ENCODE measurements at places on chromosomes 1 and 21.
A peak's percentile ranks its signal among the peaks of the same experiment; 100 is the strongest.

GRCh38 chr21:41681348-41681801 lies 85.5 kb downstream of the RIPK4 start:
- DNase-seq, result no peak

- DNase-seq, result no peak
These were observed 29.9 kb upstream of the RCAN3 start for GRCh38 chr1:24472527-24473251.

DNA sequence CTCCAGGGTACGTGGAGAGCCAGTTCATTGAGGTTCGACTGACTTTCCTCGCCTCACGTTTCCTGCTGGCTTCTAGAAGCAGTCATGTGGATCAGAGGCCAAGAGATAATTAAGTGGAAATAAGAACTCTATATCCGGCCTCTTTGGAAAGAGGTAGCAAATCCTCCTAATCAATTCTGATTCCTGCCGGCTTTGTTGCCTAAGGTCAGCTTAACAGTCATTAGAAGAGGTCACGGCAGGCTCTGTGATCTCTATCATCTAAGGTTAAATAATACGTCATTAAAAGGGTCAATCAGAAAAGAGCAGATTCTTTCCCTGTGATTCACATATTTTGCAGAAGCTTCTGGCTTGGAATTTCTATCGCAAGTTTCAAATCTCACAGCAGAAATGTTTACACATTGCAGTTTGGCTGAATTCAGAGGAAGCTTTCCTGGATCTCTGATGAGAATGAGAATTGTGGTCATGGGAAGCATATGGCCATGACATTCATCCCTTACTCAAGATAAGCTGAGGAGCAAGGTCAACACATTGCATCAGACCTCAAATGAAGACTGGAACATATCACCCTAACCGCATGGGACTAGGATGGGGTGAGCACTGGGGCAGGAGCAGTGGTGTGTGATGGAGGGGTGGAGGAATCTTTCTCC lies 189.4 kb downstream of the PBX1 start:
- DNase-seq, result no peak

GRCh38 chr1:223258751-223259198 lies 105.2 kb downstream of the SUSD4 start:
- DNase-seq, result no peak

GRCh38 chr1:29050166-29050565 lies 73.5 kb downstream of the TMEM200B start:
- DNase-seq, result no peak

DNA sequence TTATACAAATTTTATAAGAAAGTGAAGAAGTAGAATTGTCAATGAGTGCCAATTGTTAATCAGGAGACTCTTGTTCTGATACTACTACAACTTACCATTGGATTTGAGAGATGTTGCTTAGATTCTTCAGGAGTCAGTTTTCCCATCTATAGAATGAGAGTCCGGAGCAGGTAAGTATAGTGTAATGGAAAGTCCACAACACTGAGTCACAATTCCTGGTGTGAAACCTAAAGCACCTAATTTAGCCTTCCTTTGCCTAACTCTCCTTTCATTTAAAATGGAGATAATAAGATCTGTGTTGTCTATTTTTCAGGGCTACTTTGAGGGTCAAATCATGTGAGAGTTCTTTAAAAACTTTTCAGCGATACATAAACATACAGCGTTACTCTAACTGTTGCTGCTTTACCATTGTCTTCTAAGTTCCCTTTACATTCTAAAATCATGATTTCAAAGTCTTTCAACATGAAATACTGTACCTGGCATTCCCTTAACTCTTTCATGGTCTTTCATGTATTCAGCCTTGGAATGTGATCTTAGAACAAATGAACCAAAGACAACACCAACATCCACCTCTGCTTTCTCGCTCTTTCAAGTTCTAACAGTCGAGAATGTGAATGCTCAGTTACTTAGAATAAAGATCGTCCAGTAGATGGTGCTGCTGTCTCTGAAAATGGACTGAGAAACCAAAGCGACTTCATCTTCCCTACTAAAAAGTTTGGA lies 90.9 kb downstream of the SLC30A10 start:
- no peak for DNase-seq

- no peak for DNase-seq
These were observed 26.3 kb downstream of the CAPN9 start for GRCh38 chr1:230773396-230774033.

DNA sequence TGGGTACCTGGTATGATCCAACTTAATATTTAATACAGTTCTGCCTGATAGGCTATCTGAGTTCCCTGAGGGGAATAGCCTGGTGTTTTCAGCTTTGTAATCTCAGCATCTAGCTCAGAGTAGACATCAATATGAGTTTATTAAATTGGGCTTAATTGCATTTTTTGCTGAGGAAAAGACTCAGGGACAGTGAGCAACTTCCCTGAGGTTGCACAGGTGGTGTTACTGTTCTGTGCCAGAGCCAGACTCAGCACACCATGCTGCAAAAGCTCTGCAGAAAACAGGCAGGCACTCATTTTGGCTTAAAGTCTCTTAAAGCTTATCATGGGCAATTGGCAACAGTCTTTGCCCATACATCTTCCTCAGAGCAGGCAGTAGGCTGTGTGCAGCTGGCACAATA lies 90.5 kb upstream of the JUN start:
- no peak for DNase-seq

DNA sequence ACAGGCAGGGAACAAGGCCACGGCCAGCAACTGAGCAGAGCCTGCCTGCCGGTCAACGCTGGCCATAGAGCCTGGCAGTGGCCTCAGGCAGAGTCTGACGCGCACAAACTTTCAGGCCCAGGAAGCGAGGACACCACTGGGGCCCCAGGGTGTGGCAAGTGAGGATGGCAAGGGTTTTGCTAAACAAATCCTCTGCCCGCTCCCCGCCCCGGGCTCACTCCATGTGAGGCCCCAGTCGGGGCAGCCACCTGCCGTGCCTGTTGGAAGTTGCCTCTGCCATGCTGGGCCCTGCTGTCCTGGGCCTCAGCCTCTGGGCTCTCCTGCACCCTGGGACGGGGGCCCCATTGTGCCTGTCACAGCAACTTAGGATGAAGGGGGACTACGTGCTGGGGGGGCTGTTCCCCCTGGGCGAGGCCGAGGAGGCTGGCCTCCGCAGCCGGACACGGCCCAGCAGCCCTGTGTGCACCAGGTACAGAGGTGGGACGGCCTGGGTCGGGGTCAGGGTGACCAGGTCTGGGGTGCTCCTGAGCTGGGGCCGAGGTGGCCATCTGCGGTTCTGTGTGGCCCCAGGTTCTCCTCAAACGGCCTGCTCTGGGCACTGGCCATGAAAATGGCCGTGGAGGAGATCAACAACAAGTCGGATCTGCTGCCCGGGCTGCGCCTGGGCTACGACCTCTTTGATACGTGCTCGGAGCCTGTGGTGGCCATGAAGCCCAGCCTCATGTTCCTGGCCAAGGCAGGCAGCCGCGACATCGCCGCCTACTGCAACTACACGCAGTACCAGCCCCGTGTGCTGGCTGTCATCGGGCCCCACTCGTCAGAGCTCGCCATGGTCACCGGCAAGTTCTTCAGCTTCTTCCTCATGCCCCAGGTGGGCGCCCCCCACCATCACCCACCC lies at the start of gene TAS1R3:
Gene TAS1R3 (plus strand): TSS at position 213 of the 898 bp plus-strand sequence. CDS start 66 bp downstream, at position 279.
- no peak for DNase-seq

- no peak for DNase-seq
These were observed 29.6 kb downstream of the LGALS8 start for GRCh38 chr1:236553370-236553769.

GRCh38 chr1:9822897-9823692 lies 670 bp downstream of the CLSTN1 start:
- no peak for DNase-seq

- DNase-seq, result peak; percentile 35
These were observed 20.7 kb downstream of the FOXO6 start for GRCh38 chr1:41381692-41382479.

DNA sequence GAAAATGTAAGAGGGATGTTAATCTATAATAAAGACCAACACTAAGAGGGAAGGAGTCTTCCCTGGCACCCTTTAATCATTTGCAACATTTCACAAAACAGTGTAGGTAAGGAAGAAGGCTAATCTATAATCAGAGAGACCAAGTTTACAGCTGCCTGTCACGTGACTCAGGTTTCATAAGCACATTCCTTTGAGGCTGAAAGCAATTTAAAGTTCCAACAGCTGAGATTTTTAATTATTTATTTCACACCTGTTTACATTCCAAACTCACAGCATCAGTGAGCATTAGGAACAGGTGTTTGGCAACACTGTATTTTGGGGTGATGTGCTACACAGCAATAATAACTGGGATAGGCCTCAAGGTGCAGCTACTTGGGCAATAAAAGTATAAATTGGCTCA lies 75.7 kb upstream of the PGBD5 start:
- DNase-seq, result no peak

- DNase-seq, result no peak
These were observed 524.5 kb downstream of the MATN1 start for GRCh38 chr1:30198795-30199403.

DNA sequence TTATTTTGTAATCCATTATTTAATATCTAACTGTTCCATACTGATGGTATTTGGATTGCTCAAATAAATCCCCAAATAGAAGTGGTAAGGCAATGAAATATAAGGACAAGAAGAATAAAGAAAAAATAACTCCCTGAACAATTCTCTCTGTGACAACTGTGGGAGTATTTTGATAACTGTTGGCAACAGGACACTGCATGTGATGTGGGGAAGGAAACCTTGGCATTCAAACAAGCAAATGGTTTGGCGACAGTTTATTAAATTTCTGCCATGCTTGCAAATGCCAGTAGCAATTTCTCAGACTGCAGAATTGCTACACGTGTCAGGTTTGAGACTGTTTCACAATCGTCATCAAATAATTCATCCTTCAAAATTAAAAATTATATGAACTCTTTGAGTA lies 8.6 kb upstream of the MRPL39 start:
- DNase-seq, result no peak

DNA sequence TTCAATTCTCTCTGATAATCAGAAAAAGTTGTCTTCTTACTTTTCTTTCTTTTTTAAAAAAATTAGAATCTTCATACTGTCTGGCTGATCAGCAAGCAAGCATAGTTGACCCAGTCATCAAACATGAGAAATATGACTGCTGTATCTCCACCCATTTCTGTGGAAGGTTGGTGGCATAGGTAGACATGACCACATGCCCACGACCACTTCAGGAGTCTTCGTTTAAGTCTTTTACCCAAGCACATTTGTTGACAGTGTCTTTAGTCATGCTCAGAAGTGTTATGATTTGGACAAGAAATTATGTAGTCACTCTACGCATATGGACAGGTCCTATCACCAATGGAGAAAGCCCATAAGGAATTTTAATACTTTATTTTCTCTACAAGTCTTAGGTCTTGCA lies 74.8 kb upstream of the HSPA13 start:
- no peak for DNase-seq

DNA sequence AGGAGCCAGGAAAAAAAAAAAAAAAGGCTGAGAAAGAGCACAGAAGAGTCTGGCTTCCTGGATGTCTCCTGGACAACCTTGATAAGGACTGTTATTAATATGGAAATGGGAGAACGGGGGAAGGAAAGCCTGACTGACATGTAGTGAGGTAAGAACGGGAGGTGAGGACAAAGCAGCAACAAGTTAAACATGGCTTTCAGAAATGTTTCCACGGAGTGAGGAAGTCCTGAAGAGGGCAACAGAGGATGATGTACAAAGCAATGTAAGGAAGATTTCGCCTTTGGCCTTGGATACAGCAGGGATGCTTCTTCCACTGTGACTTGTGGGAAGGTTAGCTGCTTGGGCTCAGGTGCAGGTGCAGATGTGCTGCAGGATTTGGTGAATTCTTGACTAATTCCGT lies 11.9 kb upstream of the NIBAN1 start:
- DNase-seq, result no peak

GRCh38 chr1:221013691-221014660 lies 134.7 kb downstream of the HLX start:
- DNase-seq, result no peak

DNA sequence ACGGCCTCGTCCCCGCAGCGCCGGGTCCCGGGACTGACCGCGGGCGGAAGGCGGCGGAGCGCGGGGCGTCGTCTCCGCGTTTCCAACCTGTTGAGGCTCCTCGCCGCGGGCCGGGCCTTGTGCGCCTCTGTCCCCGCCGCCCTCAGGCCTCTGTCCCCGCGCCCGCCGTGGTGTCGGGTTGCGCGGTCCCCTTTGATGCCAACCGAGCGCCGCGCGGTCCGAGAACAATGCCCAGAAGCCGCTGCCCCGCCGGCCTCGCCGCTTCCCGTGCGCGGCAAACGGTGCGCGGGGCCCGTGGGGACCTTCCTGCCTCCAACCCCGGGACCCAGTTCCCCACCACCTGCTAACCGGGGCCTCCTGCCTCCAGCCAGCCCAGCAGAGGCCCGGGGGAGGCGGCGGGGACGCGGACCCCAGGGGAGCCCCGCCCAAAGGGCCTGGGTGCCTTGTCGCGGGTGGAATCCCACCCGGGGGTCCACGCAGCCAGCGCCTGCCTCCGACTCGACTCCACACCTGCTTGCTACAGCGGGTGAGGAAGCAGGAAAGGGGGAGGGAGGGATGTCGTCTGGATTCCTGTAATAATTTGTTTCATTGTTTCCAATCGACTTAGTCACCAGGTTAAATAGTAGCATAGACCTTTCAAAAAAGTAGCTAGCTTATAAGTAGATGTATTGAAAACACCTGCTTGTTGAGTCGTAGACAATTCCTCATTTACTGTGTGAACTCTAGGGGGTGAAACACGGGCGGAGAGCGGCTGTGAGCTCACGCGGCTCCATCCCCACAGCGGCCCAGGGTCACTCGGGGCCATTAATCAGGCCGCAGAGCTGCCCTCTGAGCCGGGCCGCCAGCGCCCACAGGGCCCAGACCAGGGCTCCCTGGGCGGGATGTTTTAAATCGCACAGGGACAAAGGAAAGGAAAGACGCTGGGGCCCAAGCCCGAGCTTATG lies 1.1 kb downstream of the COL18A1 start:
- no peak for DNase-seq

DNA sequence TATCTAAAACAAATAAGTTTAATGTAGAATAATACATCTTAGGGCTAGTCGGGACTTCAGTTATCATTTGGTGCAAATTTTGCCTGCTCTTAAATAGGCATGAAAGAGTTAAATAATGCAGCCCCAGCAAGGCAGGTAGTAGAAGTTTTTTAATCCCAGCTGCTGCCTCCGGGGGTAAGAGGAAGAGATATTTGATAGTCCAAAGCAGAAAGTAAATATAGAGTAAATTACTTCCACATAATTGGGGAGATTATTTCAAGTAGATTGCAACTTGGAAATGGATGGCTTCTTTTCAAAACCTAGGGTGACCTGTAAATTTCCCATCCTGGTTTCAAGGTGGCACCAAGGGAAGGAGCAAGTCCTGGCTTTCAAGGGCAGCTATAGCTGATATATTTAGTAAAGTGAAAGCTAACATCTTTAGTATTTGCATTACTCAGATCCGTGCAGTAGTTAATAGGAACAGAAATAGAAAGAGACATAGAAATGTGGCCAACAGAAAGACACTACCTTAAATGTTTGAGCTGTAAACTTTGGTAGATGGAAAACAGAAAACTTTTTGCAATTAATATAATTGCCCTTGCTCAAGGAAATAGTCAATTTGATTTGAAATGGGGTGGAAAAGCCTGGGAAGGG lies 109.1 kb downstream of the LMO4 start:
- DNase-seq, result no peak
